ENCODE measurements at places on chromosomes 2 and 18.

- no peak for DNase-seq
Observed at GRCh38 chr2:157466764-157467163, 22.9 kb upstream of the CYTIP start.

- no peak for DNase-seq
Observed at GRCh38 chr18:77096936-77097886, 35.4 kb downstream of the MBP start.

DNA sequence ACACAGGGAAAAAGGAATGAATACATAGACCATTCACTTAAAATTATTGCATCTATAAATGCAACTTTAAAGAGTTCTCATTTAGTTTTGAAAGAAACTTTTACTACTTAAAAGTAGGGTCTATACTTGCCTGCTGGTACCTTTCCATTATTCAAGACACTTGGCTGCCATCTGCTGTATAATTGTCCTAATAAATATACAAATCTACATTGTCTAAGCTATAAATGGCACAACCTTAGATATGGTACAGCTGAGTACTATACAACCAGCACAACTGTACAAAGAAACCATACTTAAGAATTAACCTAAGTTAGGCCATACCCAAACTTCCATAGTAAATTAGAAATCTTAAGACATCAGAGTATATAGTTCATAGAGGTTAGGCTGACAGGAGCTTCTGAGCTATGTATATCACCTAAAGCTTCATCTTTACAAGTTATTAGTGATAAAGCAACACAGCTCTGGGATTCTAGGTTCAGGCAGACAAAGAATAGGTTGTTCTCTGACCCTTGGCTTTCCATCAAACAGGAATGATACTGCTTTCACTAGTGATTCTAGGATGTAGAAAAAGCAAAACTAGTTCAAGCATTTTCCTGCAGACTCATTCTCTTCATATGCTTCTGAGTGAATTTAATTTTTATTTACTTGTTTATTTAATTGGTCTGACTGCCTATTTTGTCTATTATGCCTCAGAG is 22.1 kb downstream of the EXOC6B start:
- no peak for DNase-seq

GRCh38 chr2:157677941-157678340 is 49.3 kb upstream of the ACVR1C start:
- DNase-seq, result no peak

GRCh38 chr18:26434887-26435286 is 113.5 kb downstream of the KCTD1 start:
- no peak for DNase-seq

DNA sequence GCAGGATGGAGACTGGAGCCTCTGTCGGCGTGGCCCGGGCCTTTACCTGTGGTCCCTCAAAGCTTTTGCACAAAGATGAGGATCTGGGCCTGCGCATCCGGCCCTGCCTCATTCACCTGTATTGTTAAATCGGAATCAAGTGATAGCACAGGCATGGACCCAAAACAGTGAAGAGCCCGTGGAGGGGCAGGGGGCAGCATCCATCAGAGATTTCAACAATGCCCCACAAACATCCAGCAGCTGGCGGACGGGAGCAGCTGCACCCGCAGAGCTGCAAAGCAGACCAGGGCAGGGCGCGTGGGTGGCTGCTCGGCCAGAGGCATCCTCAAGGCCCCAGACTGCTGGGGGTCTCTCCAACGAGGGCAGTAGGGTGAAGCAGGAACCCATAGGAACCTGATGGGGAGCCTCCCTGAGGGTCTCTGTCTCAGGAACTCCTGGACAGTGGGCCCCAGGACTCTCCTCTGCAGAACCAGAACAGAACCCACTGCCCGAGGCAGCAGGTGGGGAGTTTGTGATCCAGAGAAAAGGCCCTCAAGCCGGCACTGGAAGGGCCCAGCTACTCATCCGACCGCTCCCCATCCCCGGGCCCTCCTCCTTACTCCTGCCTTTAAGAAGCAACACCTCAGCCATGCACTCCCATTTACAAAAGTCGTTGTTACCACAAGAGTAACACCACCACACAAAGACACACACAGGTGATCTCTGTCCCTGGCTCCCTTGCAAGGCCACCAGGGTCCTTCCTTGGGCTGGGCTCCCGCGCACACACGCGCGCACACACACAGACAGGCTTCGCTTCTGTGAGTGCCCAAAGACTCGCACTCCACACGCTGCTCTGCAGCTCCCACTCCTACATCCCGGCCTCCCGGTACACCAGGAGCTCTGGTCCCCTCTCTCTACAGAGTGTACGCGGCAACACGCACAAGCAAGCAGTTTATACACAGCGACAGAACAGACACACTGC is 28.8 kb downstream of the HDAC4 start:
- no peak for DNase-seq

- no peak for DNase-seq
Observed at GRCh38 chr2:222042666-222043065, 256.1 kb downstream of the PAX3 start.

DNA sequence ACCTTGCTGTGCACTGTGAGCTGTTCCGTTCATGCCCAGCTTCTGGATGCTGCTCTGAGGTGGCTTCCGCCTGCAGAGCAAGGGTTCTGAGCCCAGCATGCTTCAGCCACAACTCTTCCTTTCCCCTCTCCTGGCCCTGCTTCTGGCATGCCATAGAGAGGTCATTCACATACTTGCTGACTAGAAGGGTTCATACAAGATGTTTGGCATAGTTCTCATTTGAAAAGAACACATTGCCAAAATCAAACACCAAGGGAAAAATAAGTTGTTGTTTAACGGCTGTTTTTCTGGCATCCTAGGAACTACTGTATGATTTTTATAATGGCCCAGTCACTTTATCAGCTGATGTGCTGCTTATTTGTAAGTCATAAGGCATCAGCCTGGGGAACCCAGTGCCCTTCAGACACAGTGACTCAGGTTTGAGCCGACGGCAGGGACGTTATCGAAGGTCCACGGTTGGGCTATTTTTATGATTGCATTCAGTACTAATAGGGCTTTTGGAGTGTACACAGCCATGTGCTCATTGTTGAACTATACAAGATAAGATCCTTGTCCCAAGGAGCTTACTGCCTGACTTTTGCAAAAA is 53.9 kb upstream of the CTAGE1 start:
- DNase-seq, result no peak

DNA sequence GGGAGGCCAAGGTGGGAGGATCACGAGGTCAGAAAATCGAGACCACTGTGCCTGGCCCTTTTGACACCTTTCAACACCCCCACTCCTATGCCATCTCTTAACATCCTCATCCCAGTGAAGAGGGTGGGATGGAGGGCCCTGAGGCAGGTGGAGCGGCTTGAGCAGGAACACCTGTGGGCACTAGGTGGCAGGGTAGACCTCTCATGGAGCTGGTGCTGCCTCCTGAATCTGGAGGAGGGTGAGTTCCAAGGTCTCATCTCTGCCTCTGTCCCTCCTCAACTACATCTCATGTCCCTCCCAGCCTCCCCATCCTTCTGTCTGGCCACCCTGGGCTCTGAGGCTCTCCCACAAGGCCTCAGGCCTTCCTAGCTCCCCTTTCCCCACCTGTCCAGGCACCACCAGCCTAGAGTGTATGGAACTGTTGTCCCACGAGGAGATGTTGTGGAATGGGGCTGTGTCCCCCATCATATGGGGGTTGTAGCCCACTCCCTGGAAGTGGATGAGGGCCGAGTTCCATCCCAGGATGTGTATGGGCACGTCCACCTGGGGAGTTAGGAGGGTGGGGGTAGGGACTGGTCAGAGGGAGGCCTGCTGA is 17.0 kb upstream of the CRYBA2 start:
- DNase-seq, result no peak

DNA sequence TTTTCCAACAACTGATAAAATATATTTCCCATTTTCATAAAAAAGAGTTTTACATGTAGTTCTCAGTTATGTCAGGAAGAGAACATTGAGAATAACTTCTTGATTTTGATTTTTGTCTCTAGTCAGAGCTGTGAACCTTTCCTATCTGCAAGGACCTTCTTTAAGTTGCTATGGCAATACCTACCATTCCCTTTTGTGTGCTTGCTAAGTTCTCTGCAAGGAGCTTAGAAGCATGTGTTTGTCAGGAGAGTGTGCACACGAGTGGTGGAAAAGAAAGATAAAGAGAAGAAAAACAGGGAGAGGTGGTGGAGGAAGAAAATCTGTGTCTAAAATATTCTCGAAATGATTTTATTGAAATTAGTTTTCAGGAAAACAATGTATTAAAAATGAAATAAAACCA is 140.3 kb upstream of the SLC8A1 start:
- no peak for DNase-seq

DNA sequence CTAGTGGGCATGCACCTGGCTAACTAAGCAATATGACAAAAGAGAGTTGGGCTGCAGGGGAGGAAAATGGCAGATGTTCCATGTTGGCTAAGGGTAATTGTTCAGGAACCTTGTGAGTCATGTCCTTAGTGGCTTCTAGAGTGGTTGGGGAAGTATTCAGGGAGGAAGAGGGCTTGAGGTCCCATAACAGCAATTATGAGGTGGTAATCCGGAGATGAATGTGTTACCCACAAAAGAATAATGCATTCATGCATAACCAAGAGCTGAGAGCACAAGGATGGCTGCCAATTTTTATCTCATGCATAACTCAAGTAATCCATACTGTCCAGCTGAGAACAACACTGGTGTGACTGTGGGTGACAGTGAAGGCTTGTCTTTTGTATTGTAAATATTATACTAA is 42.9 kb downstream of the TMEFF2 start:
- no peak for DNase-seq

DNA sequence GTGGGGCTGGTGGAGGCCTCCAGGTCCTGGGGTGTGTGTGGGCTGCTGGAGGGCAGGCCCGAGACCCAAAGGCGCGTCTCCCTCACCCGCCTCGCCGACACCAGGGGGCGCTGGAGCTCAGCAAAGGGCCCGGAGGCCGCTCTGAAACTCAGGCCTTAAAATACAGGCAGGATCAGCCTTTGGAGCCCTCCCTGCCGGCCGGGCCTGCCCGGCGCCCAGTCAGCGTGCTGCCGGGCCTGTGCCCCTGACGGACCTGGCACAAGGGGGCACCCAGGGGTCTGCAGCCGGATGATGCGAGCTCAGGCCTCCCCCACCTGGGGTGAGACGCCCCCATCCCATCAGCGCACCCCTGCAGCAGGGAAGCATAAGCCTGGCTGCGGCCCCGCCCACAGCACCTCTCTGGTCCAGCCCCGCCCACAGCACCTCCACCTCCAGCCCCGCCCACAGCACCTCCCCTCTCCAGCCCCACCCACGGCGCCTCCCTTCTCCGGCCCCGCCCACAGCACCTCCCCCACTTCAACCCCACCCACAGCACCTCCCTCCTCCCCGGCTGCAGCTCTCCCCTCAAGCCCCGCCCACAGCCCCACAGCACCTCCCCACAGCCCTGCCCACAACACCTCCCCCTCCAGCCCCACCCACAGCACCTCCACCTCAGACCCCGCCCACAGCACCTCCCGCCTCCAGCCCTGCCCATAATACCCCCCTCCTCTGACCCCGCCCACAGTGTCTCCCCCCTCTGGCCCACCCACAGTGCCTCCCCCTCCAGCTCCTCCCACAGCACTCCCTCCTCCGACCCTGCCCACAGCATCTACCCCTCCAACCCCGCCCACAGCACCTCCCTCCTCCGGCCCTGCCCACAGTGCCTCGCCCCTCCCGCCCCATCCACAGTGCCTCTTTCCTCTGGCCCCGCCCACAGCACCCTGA is 92.8 kb upstream of the OTOS start:
- peak; percentile 89 for DNase-seq

- DNase-seq, result no peak
Observed at GRCh38 chr2:96913398-96914202, 43.7 kb upstream of the SEMA4C start.

GRCh38 chr2:25885933-25886332 is 7.6 kb upstream of the ASXL2 start:
- no peak for DNase-seq

DNA sequence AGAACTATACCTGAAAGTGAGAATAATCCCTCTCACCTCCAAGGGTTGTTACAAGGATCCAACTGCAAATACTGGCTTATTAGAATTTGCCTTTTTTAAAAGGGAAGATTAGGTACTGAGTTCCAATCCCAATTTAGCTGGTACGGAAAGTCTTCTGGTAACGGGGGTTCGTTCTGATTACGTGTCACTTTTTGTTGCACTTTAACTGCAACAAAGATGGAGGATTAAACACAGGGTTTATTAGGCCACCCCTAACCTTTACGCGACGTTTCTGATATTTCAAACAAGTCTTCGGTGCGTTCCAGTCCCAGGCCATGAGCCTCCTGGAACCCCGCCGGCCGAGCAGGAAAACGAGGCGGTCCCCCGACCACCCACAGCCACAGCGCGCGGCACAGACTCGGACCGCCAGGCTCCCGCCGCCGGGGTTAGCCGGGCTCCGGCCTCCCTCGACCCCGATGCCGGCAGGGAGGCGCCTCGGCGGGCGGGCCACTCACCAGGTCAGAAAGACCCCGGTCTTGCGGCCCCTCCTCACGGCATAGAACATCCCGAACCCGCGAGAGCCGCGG is 411 bp downstream of the RNASEH1 start:
- DNase-seq, result no peak

DNA sequence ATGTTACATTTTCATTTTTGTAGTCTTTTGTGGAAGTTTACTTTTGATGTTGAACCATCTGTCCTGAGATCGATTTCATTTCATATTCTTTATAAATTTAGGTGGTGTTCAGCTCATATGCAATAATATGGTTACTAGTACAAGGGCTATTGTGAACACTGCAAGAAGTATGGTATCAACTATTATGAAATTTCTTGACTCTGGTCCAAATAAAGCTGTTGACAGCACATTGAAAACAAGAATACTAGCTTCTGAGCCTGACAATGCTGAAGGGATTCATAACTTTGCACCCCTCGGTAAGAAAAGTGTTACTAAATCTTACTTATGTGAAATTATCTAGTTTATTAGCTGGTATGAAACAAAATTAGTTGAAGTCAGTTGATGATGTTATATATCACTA is 124.9 kb upstream of the TTC27 start:
- DNase-seq, result no peak

DNA sequence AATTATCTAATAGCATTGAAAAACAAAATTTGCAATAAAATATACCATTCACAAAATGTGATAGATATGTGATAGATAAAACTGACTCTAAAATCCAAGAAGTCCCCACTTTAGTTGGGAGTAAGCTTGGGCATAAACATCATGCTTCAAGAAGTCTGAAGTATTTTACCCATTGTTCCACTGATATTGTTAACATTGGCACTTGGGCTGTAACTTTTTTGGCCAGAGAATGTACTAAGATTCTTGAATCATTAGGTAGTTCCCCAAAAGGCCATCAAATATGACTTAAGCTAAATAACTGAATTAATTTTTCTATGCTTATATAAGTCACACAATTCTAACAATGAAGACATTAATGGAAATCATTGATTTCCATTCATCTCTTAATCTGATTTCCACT is 413.6 kb downstream of the CDH2 start:
- no peak for DNase-seq

- DNase-seq, result no peak
Observed at GRCh38 chr2:226623587-226624368, 175.8 kb downstream of the IRS1 start.

GRCh38 chr18:59909289-59910036 is 9.7 kb downstream of the PMAIP1 start:
- DNase-seq, result no peak

DNA sequence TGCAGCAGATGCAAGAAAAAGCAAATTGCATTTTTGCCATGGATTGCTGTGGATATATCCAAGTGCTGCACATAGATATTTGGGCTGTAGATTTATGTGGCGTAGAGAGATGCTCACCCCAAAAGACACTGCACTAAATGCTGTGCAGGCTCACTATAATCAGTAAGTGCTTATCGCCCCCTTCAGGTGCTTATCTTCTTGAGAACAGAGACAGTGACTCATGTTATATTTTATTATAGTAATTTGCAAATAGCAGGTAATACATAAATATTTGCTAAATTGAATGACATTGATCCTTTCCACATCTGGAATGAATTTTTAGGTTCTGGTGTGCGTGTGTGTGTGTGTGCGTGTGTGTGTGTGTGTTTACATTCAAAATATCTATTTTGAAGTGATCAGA is 36.8 kb upstream of the PLEKHM3 start:
- DNase-seq, result no peak
